ENCODE measurements at places on chromosomes 12 and 14.

DNA sequence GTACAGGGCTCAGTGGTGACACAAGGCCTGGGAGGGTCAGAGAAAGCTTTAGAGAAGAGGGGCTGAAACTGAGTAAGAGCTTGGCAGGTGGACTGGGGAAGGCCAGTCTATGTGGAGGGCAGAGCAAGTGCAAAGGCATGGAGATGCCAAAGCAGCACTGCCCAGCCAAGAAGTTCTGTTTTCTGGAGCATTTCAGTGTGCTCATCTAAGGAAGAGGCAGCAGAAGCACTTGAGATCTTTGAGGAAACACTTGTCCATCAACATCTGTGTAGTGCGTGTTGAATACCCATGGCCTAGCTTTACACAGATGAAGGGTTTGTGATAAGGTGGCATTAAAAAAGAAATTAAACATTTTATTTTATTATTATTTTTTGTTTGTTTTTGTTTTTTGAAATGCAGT, 52.8 kb downstream of the FOS start:
- DNase-seq, result no peak

DNA sequence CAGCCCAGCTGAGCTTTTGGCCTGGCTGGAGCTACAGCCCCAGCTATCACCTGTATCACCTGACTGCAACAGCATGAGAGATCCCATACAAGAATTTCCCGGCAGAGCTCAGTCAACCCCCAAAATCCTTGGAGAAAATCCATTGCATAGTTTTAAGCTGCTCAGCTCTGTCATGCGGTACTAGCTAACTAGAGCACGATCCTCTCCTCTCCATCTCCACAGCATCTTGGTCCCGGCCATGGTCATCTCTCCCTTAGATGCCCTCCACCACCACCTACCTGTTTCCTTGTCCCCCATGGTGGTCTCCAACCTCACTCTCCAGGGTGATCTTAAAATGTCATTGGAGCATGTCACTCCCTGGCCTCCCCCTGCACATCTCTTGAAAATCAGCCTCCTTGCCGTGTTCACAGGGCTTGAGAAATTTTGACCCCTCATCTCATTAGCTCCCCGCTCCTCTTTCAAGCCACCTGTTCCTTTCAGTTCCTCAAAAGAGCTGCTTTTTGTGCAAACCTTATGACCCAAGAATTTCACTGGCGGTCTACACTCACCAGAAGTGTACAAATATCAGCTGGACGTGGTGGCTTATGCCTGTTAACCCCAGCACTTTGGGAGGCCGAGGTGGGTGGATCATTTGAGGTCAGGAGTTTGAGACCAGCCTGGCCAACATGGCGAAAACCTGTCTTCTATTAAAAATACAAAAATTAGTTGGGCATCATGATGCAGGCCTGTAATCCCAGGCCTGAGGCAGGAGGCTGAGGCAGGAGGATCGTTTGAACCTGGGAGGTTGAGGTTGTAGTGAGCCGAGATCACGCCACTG, 8.1 kb upstream of the CLMN start:
- DNase-seq, result no peak

DNA sequence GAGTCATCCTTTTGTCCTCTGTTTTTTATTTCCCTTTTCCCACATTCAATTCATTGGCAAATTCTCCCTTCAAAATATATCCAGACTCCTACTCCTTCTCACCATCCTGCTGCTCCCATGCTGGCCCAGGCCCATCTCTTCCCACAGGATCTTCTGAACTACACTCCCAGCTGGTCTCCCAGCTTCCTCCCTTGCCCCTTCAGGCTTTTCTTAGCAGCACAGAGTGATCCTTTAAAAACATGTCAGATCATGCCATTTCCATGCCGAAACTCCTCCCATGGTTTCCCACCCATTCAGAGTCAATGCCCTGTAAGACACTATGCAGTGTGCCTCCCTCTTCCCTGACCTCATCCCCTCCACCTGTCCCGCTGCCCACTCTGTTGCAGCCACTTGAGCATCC, 2.4 kb upstream of the KRT84 start:
- DNase-seq, result no peak

- DNase-seq, result no peak
Observed at GRCh38 chr14:92480856-92481255, 32.7 kb upstream of the RIN3 start.

- no peak for DNase-seq
Observed at GRCh38 chr12:53965281-53966084, 7.4 kb upstream of the HOXC11 start.

- DNase-seq, result peak; percentile 67
Observed at GRCh38 chr12:118052324-118053070, 8.5 kb downstream of the WSB2 start.

- no peak for DNase-seq
Observed at GRCh38 chr12:4663971-4664505, 15.1 kb downstream of the NDUFA9 start.

GRCh38 chr14:72745991-72746980, 147.6 kb downstream of the DPF3 start:
- no peak for DNase-seq

DNA sequence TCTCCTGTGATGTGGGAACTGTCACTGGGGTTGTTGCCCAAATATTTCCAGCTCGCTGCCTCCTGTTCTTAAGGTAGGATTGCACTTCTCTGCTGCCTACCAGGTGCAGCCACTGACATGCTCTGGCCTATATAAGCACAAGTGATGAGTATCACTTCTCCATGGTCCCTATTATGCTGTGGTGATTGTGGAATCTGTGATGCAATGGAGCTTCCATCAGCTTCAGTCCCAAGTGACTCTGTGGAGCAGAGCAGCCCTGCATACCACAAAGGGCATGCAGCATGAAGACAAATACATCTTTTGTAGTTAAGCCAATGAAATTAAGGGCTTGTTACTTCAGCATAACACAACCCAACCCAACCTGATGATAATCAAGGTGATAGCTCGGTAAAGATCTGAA, 43.5 kb downstream of the CKAP4 start:
- DNase-seq, result no peak

DNA sequence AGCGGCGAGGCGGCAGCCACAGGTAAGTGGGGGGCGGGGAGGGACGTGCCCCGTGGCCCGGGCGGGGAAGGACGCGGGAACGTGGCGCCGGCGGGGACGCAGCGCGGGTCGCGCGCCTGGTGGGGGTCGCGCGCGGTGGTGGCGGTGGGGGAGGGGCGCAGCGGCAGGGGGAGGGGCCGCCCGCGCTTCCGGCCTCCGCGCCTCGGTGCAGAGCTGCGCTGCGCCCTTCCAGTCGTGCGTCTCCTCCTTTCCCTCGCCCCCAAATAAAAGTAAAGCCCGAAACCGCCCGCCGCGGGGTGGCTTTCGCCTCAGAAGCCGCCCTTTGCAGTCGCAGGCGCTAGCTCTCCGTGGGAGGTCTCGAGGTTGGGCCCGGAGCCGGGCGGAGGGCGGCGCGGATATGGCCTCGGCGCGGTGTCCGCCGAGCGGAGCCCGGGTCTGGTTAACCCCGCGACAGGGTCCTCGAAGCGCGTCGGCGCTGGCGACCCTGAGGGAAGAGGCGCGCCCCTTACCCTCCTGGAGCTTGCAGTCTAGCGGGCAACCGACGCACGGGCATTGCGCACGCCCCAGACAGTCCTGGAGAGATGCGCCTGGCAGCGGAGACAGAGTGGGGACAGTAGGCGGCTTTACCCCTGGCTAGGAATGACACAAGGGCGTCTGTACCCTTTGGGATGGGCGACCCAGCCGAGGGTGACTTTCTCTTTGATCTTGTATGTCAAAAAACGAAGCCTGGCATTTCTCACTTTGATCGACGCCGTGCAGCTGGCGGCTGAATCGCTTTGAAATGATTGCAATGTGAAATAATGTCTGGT, 589 bp downstream of the ATF1 start:
- peak; percentile 83 for DNase-seq

GRCh38 chr14:100582496-100583165, 4.6 kb downstream of the BEGAIN start:
- no peak for DNase-seq

- DNase-seq, result no peak
Observed at GRCh38 chr14:94001016-94001415, 3.9 kb downstream of the CCDC197 start.

DNA sequence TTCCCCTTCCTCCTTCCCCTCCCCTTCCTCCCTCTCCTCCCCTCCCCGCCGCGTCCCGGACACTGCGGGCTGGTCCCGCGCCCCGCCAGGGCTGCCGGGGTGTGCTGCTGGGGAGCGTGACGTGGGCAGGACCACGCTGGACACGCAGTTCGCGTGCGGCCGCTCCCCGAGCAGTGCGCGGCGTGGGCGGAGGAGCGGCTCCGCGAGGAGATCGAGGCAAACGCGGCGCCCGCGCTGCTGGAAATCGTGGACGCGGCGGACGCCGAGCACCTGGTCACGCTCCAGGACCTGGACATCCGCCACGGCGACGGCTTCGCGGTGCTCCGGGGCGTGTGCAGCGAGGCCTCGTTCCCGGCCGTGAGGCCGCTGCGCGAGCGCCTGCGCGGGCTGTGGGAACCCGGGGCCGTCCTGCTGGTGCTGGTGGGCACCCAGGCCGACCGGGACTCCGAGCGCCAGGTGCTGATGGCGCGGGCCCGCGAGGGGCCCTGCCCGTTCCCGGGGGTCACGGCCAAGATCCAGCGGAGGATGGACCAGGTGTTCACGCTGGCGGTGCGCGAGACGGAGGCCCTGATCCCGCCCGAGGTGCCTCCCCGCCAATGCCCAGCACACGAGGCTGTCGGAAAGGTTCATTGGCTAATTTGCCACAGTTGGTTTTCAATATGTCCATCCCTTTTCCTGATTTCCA, 84.3 kb downstream of the TNFAIP2 start:
- DNase-seq, result no peak

- no peak for DNase-seq
Observed at GRCh38 chr12:19799895-19800602, 360.8 kb downstream of the AEBP2 start.

DNA sequence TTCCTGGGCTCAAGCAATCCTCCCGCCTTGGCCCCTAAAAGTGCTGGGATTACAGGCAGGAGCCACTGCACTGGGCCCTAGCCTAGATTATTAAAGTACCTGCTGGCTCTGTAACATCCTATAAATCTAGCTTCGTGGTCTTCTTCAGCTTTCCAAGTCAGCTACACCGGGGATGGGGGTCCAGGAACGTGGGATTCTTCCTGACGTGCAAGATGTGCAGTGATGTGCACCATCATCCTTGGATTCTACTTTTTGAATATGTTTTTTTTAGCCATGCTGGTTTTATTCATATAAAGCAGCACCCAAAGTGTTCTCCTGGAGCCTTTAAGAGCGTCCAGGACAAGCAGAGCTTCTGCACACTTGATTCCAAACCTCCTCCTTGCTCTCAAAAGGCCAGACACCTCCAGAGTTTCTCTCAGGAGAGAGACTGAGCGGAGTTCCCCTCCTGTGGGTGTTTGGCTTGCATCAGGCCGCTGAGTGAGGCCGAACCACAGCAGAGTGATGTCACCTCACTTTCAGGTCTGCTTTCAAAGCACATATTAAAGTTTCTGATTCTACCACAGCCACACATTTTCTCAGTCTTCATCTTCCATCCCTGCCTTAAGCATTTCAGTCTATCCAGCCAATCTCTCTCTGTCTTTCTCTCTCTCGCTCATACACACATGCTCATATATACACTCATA, 33.4 kb downstream of the VCPKMT start:
- DNase-seq, result peak; percentile 90

DNA sequence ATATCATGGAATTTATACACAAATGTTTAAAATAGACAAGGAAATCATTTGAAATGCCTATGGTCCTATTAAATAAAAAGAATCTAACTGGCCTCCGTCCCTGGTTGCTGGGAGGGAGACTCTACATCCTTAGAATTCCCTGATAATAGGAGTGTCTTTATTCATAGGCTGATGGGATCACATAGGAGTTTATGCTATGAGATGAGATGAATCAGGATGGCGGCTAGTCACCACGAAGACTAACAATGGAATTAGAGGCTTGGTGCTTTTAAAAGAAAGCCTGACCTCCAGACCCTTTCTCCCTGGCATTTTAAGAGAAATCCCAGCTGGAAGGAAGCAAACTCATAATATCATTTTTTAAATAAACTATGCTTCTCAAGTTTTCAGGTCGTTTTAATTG, 69.7 kb downstream of the SEC23A start:
- no peak for DNase-seq

GRCh38 chr14:21978184-21978998, 304.8 kb upstream of the OR4E1 start:
- peak; percentile 50 for DNase-seq

DNA sequence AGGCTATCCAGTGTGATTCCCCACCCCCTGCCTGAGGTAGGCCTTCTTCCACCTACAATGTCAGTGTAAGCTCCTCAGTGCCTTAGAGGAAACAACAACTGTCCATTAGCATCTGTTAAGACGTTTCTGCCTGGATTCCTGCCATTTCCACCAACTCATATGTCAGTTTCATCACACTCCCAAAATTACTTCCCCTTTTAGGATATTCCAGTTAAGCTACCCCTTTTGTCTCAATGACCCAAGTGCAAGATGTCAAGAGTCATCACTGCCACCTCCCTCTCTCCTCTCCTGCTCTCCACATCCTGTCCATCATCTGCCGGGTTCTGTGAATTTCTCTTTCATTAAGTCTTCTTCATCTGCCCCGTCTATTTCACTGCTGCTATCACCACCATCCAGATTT, 189.4 kb downstream of the DPF3 start:
- DNase-seq, result no peak

GRCh38 chr12:60539592-60539991, 943.8 kb downstream of the SLC16A7 start:
- no peak for DNase-seq

GRCh38 chr14:53640695-53641094, 315.9 kb downstream of the BMP4 start:
- no peak for DNase-seq

DNA sequence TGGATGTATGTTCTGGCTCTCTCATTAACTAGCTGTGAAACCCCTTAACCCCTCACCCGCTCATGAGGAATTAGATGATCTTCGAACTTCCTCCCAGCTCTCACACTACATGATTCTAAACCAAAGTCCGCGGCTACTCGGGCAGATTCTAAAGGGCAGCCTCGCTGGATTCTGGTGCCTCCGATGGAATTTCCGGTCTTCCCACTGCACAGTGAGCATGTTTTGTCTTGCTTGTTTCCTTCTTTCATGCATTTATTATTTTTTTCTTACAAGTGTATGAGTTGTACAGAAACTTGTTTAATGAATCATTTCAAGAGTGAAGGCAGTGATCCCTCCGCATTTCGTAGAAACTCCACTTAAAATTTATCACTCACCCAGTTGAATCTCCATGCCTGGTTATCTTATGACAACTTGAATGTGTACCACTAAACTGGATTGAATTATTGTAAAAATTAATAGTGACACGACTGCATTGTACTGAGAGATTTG, 4.5 kb upstream of the HCAR3 start:
- no peak for DNase-seq

- DNase-seq, result no peak
Observed at GRCh38 chr12:71846322-71846940, 6.9 kb downstream of the TBC1D15 start.

DNA sequence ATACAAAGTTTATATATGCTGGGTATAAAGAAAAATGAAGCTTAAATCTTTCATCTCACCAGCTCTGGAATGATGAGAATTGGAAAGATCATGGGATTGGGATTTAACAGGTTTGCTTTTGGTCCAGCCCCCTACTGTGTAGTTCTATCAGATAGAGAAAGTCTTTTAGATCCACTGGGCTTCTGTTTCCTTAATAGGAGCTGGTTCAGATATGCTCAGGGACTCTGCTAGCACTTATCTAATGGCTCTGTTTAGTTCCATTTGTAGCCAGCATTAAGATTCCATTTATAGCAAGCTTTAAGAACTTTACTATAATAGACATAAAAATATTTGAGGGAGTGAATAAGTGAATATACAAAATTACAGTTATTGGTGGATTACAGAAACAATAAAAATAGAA, 42.6 kb downstream of the UTP20 start:
- no peak for DNase-seq

Data from activated CD4-positive, alpha-beta T cell treated with anti-CD3 and anti-CD28 coated beads for 48 hours (primary cell).